ENCODE measurements at places on chromosomes 4 and X.
A peak's percentile ranks its signal among the peaks of the same experiment; 100 is the strongest.

DNA sequence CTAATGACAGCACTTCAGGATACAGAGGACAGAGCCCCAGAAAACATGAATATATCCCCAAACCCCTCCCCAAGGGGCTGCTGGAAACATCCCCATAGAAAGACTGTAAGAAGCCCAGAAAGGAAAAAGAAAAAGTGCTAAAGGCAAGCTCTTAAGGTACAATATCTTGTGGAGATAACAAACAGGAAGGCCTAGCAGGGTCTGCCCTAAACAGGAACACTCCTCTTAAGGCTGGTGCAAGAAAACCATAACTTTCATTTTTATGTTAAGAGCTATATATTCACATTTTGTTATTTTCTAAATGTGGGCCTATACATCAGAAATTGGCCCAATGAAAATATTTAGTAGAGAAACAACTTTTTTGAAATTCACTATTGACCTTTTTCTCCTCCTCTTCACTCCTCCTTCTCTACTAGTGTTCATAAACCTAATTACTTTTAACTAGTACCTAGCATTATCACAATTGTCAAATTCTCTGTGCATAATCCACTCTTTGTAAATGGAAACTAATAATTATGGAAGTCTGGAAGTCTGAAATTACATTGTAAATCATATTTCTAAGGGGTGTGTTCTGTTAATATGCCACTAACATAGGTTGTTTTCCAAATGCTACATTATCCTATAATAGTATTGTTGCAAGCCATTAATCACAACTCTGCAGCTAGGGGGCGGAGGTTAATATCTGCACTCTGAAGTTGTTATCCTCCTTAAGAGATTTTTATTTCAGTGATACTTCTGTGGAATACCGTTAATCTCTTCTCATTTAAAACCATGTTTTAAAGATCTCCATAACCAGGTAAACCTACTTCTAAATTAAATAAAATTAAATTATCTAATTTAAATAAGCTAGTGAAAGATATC, 59.8 kb downstream of the CASK start:
- DNase-seq, result no peak

DNA sequence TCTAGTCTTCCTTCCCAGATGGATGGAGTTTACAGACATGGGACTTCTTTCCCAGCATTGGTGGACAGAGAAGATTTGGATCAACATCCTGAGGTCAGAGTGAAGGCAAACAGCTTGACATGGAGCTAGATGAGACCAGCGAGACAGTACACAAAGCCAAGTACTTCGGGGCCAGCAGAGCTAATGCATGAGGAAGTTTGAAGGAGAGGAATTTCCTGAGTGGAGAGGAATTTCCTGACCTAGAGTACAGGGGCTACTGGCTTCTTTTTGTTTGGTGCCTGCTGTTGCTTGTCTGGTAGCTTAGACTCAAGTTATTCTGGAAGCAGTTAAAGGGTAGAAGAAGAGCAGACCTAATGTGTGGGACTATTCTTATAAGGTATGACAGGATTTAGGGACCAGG, 69.1 kb upstream of the EOLA2 start:
- DNase-seq, result no peak

DNA sequence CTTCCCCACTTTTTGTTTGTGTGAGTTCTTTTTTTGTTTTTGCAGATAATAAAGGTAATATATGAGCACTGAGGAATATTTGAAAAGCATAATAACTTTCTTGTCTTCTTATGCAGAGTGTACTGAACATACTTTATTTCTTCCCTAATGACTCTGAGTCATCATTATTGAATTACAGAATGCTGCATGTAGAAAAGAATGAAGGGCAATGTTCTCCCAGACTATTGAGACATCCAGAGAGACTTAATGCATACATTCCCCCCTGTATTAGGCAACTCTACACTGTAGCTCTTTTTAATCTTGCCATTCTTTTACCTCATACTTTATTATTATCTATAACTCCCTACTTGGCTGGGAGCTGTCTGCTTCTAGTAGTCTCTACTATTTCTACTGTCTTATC, 240.5 kb upstream of the ANKRD50 start:
- no peak for DNase-seq

- no peak for DNase-seq
These were observed 203.7 kb upstream of the NWD2 start for GRCh38 chr4:37040816-37041215.

DNA sequence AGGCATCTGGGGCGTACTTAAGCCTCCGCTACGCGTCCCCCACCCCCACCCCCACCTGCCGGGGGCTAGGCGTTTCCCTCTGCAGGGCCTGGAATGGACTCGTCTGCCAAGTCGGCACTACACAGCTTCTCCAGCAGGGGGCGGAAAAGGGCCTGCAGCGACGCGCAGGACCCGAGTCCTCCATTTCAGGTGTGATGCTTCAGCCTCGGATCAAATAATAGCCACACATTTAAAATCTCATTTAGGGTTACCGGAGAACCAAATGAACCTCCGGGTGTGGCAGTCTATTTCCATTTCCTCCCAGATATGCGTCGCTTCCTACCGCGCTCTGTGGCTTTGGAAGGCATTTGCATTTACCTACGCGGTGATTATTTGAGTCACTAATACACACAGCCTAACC, 2.9 kb downstream of the PAK3 start:
- peak; percentile 57 for DNase-seq

- no peak for DNase-seq
These were observed 116.6 kb upstream of the DIAPH2 start for GRCh38 chrX:96568071-96568470.

GRCh38 chr4:164807611-164808010, 53.7 kb downstream of the SMIM31 start:
- DNase-seq, result no peak

- peak; percentile 4 for DNase-seq
These were observed 43.1 kb upstream of the LSM6 start for GRCh38 chr4:146132445-146132844.

GRCh38 chr4:576245-576821, at the start of gene TMEM271:
Gene TMEM271, minus strand, starts transcription at chr4:576295. Its CDS starts 233 bp downstream, at chr4:576062.
- no peak for DNase-seq

- DNase-seq, result no peak
These were observed 73.7 kb downstream of the TBL1X start for GRCh38 chrX:9538544-9539045.

- no peak for DNase-seq
These were observed 4.0 kb upstream of the NKX3-2 start for GRCh38 chr4:13548059-13548983.

DNA sequence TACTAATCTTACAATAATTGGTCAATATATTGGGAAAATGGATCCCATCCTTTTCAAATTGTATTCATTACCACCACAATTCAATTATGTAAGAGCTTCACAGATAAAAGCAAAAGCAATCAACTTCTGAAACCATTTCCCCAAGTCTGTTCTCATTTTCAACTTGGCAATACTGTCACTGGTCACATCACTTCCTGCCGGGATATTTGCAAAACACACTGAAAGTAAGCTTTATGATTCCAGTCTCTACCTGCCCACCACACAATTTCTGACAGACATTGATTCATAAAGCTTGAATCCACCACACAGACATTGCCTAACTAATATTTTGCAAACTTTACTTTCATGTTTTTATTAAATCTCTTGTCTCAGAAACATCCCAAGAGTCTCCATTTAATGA, 53.6 kb downstream of the LIN54 start:
- no peak for DNase-seq

DNA sequence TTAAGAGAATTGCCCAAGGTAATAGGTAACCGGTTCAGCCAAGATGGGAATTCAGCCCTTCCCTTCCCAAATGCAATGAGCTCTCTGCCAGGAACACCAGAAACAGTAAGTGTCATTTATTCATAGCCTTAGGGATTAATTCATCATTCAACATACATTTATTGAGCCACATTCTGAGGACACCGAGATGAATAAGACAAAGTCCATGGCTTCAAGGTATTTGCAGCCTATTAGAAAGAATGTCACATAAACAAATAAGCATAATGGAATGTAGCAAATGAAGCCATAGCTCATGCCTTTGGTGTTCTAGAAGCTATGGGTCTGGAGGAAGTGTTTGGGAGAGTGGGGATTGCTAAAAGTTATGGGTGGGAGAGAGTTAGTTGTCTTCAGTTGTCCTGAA, 6.3 kb upstream of the TAB3 start:
- DNase-seq, result no peak

DNA sequence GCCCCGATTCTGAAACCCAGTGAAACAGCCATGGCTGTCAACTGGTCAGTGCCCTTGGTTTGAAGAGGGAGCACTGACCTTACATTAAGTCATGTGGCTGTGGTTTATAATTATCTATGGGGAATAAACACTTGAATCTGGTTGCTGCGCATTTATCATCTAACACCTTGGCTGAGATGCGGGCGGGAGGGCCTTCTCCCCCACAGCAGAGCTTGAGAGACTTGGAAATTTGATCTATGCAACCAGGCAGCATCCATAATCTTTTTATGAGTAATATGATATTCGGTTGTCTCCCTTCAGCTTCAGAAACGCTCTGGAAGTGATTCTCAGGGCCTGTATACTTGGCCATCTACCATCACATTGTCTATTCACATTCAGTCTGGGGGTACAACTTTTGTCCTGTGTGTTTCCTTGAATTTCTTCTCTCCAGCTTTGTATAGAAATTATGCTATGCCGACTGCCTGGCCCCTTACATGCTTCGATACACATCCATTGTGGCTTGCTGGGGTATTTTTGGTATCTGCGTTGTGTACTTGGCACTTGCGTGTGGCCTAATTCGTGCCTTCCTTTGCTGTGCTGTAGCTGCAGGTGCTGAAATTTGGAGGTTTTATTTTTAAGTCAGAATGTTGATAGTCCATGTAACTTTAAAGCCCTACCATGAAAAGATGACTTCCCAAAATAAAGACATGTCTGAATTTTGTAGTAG, 321.6 kb downstream of the ARHGAP10 start:
- DNase-seq, result no peak

- peak; percentile 73 for DNase-seq
These were observed 13.3 kb downstream of the MGARP start for GRCh38 chr4:139266583-139267257.

- DNase-seq, result no peak
These were observed 510.1 kb downstream of the GALNTL6 start for GRCh38 chr4:172323288-172323687.

GRCh38 chr4:140720387-140721304, 35.5 kb downstream of the TBC1D9 start:
- no peak for DNase-seq

DNA sequence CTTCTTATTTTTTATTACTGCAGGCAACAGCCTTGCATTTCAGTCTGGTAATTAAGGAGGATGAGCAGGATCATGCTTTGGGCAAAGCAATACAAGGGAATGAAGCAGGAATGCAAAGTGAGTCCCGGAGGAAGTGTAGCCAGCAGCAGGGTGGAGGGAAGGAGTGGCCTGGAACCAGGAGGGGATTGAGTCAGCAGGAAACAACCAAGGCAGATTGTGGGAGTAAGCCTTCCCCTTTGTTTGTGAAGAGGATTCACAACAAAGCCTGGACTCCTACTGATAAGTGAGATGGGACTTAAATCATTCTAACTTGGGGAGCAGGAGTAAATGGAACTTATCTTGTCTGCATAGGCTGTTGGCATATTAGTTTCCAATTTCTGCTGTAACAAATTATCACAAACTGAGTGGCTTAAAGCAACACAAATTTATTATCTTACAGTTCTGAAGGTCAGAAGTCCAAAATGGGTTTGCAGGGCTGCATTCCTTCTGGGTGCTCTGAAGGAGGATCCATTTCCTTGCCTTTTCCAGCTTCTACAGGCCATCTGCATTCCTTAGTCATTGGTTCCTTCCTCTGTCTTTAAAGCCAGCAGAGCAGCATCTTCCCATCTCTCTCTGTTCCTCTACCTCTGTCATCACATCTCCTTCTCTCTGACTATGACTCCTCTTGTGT, 93.2 kb upstream of the AP1S2 start:
- DNase-seq, result no peak

DNA sequence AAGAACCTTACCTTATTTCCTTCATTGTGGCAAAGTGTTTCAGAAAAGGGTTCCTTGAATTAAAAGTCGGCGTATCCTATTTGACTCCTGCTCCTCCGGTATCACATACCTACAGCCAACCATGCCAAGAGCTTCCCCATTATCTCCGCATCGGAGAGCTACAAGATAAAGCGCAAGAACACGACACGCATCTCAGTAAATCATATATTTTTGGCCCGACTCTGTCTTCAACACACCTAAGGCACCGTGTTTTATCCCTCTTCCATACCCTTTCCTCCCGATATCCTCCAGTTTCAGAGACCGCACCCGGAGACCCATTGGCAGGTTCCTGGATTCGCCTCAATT, 497 bp upstream of the THAP9 start:
- no peak for DNase-seq

DNA sequence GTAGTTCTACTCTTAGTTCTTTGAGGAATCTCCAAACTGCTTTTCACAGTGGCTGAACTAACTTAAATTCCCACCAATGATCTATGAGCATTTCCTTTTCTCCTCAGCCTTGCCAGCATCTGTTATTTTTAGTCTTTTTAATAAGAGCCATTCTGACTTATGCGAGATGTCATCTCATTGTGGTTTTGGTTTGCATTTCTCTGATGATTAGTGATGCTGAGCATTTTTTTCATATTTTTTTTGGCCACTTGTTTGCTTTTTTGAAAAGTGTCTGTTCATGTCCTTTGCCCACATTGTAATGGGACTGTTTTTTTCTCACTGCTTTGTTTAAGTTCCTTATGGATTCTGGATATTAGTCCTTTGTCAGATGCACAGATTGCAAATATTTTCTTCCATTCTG, 21.5 kb upstream of the PHKA1 start:
- no peak for DNase-seq

DNA sequence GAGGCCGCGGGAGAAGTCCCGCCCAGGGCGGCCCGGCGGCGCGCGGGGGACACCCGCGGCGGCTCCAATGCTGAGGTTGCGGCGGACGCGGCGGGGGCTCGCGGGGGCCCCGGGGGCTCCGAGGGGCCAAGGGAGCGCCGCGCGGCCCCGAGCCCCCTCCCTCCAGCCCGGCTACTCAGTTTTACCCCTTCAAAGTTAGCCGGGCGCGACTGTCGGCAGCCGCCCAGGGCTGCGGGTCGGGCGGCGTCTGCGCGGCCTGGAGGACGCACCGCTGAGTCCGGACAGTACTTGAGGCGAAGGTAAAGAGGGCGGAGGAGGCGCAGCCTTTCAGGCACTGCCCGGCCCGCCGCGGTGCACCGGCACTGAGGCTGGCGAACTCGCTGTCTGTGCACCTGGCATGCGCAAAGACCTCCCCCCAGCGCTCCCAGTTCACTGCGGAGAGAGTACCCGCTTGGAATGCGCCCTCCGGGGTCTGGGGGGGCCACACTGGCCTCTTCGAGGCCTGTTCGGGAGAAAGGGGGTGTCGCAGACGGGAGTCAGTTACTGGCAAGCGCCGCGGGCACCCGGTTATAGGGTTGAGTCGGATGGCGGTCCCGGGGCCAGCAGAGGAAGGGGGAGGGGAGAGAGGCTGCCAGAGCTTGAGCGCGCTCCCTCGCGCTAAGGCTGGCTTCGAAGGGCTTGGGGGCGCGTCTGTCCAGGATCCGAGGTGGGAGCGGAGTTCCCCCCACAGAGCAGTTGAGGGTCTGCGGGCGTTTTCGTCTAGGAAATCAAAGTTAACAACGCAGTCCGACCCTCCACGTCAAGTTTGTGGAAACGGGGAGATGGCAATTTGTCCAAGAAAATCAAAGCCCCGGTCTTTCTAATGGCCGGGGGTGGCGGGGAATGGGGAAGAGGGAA, 1.1 kb downstream of the PCDH19 start:
- no peak for DNase-seq

- DNase-seq, result no peak
These were observed 349.5 kb downstream of the HS3ST1 start for GRCh38 chr4:11079171-11079570.
